ENCODE measurements at places on chromosomes 1 and 21.

DNA sequence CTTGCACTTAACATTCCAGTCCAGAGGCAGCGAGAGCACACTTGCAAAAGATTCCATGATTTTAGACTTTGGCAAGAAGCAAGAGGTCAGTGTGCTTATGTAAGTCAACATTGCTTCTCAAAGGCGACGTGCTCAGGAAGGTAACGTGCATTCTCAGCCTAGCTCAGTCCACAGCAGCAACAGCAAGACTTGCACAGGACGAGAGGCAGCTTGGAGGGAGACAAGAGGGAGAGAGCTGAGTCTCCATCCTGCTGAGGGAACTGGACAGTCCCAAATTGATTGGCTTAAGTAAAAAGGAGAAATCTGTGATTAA, 56.5 kb downstream of the PTP4A2 start:
- peak; percentile 33 for DNase-seq

GRCh38 chr1:20485527-20486456, at the start of gene CAMK2N1:
TSS of gene CAMK2N1 (minus strand) at chr1:20486210. CDS start at chr1:20485379, 831 bp downstream.
- DNase-seq, result peak; percentile 68

DNA sequence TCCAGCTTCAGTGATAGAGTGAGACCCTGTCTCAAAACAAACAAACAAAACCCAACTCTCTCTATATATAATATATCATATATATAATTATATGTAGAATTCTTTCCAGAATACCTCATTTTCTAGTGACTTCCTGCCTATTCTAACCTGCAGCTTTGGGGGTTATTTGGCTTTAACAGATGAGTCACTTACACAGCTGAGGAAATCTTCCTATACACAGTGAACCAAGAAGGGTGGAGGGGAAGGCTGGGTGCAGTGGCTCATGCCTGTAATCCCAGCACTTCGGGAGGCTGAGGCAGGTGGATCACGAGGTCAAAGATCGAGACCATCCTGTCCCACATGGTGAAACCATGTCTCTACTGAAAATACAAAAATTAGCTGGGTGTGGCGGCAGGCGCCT, 9.2 kb downstream of the RAB29 start:
- no peak for DNase-seq

DNA sequence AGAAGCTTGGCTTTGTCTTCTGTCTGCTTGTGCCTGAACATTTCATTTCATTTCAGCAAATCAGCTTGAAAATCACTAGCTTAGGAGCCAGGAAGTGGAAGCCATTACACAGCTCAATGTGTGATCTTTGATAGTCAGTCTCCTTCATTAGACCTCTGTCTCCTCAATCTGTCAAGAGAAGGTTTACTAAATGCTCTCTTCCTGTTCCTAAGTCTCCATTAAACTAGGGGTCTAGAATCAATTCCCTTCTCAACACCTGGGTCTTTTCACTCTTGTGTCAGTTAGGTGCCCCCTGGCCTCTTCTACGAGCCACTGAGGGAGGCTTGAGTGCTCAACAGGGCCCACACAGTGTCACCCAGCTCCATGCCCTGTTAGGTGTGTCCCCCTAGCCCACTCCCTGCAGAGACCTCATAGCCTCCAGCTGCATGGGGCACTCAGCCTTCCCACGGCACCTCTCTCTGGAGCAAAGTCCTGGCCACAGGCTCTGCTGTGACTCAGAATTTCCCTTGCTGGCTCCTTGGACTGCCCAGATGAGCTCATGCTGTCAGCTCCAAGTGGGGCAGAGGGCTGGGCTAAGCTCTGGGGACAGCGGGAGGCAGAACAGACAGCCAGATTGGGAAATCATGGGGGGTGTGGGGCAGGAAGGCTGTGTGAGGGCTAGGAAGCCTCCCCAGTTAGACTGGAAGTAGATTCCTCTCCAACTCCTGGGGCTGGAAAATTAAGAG, 115.7 kb upstream of the IPO9 start:
- DNase-seq, result no peak

DNA sequence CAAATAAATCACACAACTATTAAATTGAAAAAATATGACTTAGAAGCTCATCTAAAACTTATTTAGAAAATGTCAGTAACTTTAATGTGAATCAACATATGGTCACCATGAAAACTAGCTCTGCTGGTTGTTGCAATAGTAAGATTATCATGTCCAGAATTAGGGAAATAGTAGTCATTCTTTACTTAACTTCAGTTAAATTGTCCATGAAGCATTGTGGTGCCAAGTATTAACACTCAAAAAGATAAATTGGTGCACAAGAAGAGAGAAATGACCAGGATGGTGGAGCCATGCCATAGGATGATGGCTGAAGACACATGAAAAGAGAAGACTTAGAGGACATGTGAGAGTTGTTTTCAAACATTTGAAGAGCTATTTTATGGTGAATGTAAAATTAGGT, 130.2 kb upstream of the PTGFR start:
- no peak for DNase-seq

- no peak for DNase-seq
Measured at GRCh38 chr1:116513956-116514355, 56.9 kb downstream of the CD58 start.

DNA sequence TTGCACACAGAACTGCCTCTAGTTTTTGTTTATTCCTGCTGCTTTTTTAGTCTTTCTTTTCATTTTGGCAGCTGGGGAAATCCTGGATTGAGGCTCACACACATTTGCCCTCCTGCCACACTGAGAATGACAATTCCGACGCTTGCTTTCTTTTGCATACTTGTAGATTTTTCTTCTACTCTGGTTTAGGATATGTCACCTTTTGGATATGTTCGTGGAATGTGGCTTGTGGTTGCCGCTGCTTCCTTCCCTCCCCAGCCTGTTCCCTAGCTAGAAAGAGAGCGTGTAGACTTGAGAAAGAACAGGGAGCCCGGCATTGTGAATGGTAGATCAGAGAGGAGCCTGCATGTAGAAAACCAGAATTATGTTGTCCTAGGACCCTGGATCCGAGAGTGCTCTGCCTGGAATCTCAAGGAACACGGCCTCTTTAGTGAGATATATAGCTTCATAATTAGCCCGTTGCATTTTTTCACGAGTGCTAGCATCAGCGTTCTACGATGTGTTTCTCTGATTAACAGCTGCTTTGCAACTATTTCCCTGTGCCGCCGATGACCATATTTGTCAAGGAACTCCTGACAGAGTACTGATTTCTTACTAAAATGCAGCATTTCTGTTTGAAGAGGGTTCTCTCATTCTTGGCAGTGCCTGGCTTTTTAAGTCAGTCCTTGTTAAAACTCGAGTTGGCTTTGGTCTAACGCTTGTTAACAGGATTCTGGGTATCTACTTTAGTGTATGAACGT, 56.2 kb downstream of the PEX14 start:
- DNase-seq, result no peak

GRCh38 chr1:108511764-108512163, 48.1 kb upstream of the EEIG2 start:
- DNase-seq, result no peak

DNA sequence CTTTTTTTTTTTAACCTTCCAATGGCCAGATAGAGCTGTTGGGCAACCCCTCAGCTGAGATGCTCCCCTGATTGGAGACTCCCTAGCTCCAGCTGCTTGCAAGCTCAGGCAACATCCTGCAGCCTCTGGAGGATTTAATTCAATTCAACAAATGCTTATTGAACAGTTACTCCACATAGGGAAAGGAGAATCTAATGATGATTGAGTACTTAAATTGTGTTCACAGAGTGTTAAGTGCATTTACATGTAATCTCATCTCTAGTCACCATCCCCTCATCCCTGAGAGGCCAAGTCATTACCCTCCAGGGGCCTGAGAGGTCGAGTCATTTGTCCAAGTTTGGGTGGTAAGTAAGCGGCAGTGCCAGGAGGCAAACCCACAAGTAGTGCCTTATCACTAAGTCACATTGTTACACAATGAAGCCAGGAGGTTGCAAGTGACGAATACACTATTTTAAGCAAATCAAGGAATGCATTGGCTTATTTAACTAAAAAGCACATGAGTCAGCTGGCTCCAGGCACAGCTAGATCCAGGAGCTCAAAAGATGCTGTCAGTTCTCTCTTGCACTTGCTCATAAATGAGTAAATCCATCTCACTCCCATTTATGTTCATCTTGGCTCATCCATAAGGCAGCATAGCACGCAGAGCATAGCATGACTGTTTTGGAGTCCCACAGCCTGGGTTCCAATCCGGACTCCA, 64.3 kb downstream of the OPTC start:
- no peak for DNase-seq

DNA sequence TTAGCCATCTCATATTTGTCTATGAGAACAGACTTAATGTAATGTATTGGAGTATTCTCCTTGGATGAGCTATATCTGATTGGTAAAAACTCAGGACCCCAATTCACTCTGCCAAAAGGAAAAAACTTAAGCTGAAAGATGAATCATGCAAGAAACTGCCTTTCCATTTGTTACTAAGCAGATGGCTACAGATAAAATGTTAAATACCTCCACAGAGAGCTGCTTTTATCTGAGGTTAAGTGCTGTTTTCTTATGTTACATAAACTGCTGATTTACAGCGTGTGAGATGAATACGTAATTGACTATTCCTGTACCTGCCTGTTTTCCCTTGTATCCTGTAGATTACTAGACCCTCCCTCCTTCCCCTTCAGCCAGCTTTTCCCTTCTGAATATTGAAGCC, 49.3 kb downstream of the CLCA4 start:
- DNase-seq, result no peak

DNA sequence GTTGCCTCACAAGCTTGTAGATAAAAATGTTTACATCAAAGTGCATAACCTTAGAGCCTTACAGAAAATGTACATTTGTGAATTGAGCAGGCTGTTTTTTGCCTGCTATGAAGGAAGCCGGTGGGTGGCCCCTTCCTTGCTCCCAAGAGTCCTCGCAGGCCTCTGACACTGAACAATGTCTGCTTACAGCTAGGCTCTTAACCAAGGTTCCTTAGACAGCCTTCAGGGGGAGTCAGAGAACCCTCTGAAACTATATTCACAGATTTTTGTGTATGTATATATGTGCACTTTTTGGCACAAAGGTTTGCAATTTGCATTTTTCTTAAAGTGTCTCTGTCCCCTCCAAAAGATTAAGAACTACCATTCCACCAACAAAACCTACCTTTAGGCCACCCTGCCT, 282.6 kb downstream of the BARHL2 start:
- DNase-seq, result no peak

DNA sequence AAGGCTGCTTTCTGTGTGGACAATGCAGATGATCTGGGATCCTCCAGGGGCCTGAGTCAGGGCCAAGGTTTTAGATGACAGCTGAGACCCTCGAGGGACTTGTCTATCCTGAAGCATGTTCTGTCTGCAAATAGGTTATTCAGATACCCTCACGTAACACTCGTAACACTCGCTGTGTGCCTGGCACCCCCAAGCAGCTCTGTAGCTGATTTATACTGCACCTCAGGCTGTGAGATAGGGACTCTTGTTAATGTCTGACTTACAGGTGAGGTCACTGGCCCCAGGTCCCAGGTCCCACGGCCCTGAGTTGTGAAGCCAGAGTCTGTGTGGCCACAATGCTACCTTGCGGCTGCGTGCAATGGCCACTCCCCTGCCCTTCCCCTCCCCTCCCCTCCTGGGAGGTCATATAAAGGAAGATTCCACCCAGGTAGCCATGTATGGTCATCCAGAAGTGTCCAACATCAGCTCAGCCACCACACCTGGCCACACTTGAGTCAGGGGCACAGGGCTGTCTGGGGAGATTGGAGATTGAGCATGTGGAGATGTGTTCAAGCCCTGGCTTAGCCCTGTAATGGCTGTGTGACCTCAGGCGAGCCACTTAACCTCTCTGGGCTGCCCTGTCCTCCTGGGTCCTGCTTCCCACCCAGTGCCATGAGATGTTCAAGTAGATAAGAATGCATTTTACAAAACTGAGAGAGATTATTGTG, 687.7 kb downstream of the MATN1 start:
- DNase-seq, result no peak
